GM19239 (cell line): ENCODE measurements at places on chromosomes 11 and 22.

DNA sequence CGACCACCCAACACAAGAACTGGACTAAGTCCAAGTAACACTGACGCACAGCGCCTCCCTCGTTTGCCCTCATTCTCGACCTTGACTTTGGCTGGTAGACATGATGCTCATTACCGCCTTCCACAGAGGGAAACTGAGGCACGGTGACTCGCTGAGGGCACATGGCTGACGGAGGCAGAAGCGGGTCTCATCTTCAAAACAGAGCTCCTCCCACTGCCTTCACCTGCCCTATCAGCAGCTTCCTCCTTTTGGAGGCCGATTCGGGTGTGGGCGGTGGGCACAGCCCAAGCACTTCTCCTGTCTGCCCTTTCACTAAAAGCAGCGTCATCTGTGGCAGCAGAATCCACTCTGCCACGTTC lies 2.0 kb upstream of the KMT5B start:
- no peak for DNase-seq

GRCh38 chr11:128271401-128271800 lies 316.0 kb downstream of the ETS1 start:
- no peak for DNase-seq

DNA sequence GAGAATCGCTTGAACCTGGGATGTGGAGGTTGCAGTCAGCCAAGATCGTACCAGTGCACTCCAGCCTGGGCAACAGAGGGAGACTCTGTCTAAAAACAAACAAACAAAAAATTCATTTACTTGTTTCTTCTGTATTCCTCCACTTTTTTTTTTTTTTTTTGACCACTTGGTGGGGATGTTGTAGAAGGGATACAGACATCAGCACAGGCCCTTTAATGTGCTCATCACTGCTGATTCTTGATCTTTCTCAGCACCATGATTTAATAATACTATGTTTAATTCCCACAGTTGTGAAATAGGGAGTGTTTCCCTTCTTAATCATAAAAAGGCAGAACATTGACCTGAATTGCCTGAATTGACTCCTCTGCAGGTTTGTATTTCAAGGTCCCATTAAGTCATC lies 4.5 kb downstream of the TTC9C start:
- no peak for DNase-seq

DNA sequence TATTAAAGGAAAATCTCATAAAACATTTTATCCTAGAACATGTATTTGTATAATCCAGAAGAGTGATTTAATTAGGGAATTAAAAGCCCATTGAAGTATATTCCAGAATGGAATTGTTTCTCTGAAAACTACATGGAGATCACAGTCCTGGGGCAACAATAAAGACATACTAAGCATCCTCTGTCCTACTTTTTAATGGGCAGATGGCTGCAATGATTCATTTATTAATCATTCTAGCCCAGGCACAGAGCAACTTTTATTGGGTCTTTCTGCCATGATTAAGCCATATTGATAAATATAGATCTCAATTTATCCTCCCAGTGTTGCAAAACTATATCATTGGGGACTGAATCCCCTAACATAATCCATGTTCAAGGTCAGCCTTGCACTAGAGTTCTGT lies 22.0 kb downstream of the FAM181B start:
- no peak for DNase-seq

DNA sequence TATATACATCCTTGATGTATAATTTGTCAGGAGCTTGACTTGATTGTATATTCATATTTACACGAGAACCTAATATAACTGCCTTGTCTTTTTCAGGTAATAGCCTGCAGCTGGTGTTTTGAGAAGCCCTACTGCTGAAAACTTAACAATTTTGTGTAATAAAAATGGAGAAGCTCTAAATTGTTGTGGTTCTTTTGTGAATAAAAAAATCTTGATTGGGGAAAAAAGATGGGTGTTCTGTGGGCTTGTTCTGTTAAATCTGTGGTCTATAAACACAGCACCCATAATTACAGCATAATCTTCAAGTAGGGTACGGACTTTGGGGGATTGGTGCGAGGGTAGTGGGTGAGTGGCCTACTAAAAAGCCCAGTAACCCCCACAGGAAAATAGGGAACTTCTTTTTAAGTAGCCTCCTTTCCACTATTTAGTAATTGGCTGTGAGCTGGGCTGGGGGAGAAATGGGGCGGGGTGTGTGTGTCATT lies 7.5 kb downstream of the MALAT1 start:
- no peak for DNase-seq

- no peak for DNase-seq
Observed at GRCh38 chr11:122646549-122647340, 8.8 kb upstream of the UBASH3B start.

- DNase-seq = no peak
Observed at GRCh38 chr11:105110688-105111030, 28.9 kb downstream of the CARD18 start.
